ENCODE measurements at places on chromosomes 12 and 14. TPM values are rescaled to one million over a fixed set of nuclear protein-coding genes. Genes with fewer than 3 reads are reported as not detected.
A peak's percentile ranks its signal among the peaks of the same experiment; 100 is the strongest.

DNA sequence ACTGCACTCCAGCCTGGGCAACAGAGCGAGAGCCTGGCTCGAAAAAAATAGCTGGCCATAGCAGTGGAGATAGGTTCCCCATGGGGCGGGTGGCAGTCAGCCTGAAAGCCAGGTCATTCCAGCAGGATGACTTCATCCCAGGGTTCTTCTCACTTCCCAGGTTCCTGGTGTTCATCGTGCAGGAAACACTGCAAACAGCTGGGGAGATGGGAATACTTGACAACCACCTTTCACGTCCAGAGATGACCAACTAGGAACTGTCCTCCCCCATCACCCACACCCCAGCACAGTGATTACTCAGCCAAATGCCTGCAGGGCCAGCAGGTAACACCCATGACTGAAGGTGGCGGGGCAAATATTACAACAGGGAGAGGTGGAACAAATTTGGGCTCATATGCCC, 1.7 kb downstream of the VSIG10 start:
- peaks cover 11% of the 10 kb centered on the region for H3K4me1 ChIP-seq
- H3K36me3 ChIP-seq: no peaks in the 10 kb centered on the region
- no peak overlapping the region for H3K4me3 ChIP-seq
- H3K27ac ChIP-seq: no peak overlapping the region
- no peak for DNase-seq

DNA sequence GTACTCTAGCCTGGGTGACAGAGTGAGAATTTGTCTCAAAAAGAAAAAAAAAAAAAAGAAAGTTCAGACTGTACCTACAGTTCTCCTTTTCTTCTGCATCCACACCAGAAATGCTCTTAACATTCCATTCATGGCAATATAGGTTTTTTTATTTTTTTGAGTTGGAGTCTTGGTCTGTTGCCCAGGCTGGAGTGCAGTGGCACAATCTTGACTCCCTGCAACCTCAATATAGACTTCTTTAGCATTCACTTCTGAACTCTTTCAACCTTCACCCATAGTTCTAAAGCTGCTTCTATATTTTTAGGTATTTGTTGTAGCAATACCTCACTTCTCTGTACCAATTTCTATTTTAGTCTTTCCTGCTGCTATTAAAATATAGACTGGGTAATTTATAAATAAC, 1095.7 kb downstream of the FLRT2 start:
- no peak overlapping the region for H3K4me3 ChIP-seq
- no peak for DNase-seq
- H3K27ac ChIP-seq: no peak overlapping the region
- H3K36me3 ChIP-seq: no peaks in the 10 kb centered on the region
- no peaks in the 10 kb centered on the region for H3K27me3 ChIP-seq
- H3K4me1 ChIP-seq: no peaks in the 10 kb centered on the region

- H3K36me3 ChIP-seq: no peaks in the 10 kb centered on the region
- DNase-seq: peak; percentile 67
- peak overlapping the region; percentile 68 for H3K4me3 ChIP-seq
Measured at GRCh38 chr14:68210729-68211299, 391.2 kb downstream of the RAD51B start.

DNA sequence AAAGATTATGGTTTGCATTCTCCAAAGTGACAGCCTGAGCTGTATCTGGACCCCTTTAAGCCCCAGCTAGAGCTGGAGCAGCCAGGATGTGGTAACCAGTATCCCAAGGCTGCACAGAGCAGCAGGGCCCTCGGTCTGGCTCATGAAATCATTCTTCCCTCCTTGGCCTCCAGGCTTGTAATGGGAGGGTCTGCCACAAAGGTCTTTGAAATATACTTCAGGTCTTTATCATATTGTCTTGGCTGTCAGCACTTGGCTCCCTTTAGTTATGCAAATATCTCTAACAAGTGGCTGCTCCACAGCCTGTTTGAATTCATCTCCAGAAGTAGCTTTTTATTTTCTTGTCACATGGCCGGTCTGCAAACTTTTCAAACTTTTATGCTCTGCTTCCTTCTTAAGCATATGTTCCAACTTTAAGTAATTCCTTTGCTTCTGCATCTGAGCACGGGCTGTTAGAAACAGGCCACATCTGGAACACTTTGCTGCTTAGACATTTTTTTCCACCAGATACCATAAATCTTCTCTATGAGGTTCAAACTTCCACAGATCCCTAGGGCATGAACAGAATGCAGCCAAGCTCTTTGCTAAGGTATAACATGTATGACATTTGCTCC, 663.4 kb upstream of the MIS18BP1 start:
- no peaks in the 10 kb centered on the region for H3K4me1 ChIP-seq
- H3K4me3 ChIP-seq: no peak overlapping the region
- no peaks in the 10 kb centered on the region for H3K27me3 ChIP-seq
- no peak for DNase-seq
- H3K27ac ChIP-seq: no peak overlapping the region
- H3K36me3 ChIP-seq: no peaks in the 10 kb centered on the region

DNA sequence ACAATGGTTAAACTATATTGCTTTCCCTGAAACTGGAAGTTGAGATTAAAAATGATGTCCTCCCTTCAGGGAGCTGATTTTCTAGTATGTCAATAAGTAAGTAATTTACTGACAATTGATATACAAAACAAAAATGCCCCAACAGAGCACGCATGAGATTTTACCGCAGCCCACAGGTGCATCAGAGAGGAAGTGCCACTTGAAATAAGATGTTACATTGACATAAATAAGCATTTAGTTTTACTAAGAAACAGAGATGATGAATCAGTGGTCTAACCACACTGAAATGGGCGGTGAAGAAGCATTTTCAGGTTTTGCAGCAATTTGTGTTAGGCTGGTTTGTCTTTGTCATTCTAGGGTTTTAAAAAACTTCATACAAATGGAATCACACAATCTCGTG, 8.8 kb upstream of the CLECL1 start:
- peaks cover 11% of the 10 kb centered on the region for H3K36me3 ChIP-seq
- H3K27me3 ChIP-seq: no peaks in the 10 kb centered on the region
- peak; percentile 83 for DNase-seq
- peak overlapping the region; percentile 89 for H3K4me3 ChIP-seq
- H3K27ac ChIP-seq: peak overlapping the region; percentile 81

DNA sequence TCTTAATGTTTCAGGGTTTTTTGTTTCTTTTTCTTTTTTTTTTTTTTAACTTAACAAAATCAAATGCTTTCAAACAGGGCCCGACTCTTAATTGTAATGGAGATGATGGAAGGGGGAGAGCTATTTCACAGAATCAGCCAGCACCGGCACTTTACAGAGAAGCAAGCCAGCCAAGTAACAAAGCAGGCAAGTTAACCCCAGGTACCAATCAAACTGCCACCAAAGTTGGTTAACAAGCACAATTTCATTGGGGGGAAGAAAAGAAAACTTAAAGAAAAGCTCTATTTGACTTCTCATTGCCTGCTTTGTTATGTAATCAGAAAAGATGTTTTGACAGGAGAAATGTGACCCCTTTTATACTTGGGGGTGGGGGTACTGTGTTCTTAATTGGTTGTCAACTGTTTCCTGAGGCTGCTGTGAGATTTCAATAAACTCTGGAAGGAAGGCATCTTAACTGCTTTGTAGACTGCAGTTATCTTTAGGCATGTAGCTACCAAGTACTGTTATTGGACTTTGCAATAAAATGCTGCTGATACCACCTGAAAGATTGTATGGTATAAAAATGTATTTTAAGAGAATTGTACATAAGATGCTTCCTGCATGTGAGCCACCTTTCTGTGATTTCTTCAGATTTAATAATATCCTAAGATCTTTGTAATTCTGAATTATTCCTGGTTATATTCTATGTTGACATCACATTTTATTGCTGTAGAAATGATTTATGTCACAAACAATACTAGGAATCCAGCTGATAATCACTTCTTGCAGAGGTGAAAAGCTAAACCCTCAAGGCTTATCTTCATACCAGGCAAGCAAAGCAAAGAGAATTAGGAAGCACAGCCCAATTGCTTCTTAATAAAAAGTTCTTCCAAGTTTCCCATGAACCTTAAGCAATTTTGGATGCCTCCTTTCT, 26.9 kb downstream of the MAPKAPK5 start:
- H3K27me3 ChIP-seq: no peaks in the 10 kb centered on the region
- peak overlapping the region; percentile 8 for H3K27ac ChIP-seq
- peaks cover 28% of the 10 kb centered on the region for H3K36me3 ChIP-seq
- no peaks in the 10 kb centered on the region for H3K4me1 ChIP-seq

- H3K4me1 ChIP-seq: no peaks in the 10 kb centered on the region
- H3K27me3 ChIP-seq: peaks cover 21% of the 10 kb centered on the region
- no peak overlapping the region for H3K4me3 ChIP-seq
Measured at GRCh38 chr14:76331328-76332011, 44.5 kb upstream of the ESRRB start.

DNA sequence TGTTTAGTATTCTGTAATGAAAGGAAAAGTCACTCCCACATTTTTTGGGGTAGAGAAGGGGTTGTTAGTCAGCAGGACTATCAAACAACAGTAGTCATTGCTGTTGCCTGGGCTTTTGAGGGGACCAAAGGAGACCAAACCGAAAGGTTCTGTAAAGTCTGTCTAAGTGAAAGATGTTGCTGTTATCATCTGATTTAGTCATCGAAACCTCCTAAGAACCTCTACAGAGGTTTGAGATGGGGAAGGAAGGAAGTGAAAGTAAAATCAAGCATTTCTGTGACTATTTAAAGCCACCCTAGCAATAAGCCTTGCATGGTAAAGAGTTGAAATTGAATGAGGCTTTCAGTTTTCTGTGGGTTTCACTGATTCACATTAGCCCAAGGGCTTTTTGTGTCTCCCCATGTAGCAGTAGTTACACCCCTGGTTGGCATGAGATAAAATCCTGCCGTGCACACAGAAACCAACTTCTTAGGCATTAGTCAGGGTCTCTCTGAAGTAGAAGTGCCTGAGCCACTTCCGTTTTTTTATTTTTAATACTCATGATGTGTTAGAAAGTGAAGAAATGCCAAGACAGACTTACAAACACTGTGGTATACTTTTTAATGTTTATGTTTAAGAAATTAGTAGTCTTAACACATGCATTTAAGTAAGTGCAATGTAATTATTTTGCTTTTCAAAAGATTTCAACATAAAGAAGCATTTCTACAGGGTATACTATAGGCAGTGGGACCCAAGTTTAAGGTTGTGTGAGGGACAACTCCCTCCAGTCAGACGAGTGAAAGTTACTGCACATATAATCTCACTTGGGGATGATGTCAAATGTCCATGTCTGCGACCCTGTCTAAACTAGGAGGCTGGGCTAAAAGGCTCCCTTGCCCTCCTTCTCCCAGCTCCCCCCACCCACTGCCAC, 50.4 kb downstream of the DYRK2 start:
- H3K4me1 ChIP-seq: peaks cover 57% of the 10 kb centered on the region
- peak overlapping the region; percentile 64 for H3K4me3 ChIP-seq
- H3K27ac ChIP-seq: peak overlapping the region; percentile 12
- peak; percentile 67 for DNase-seq

GRCh38 chr12:57693317-57693658, 644 bp upstream of the OS9 start:
- DNase-seq: no peak
- peaks cover 14% of the 10 kb centered on the region for H3K27me3 ChIP-seq
- no peaks in the 10 kb centered on the region for H3K4me1 ChIP-seq
- no peak overlapping the region for H3K27ac ChIP-seq
- H3K4me3 ChIP-seq: no peak overlapping the region

- peak overlapping the region; percentile 96 for H3K27ac ChIP-seq
- peak; percentile 86 for DNase-seq
- peaks cover 65% of the 10 kb centered on the region for H3K4me1 ChIP-seq
- H3K27me3 ChIP-seq: no peaks in the 10 kb centered on the region
Measured at GRCh38 chr14:50001999-50002925, 109.4 kb downstream of the ARF6 start.

The SLC22A17 gene
- total RNA-seq: 6.3 TPM

The TAS2R13 gene
- 0.53 TPM for total RNA-seq

The CRACR2A gene
- 25.5 TPM for total RNA-seq

The PSMB5 gene
- 82.8 TPM for total RNA-seq

The MYO1H gene
- not detected for total RNA-seq

The GRIP1 gene
- 0.44 TPM for total RNA-seq

The CIT gene
- 44.6 TPM for total RNA-seq

The PRICKLE1 gene
- total RNA-seq: not detected

The METAP2 gene
- 93.9 TPM for total RNA-seq

Data from activated T-cell treated with anti-CD3 and anti-CD28 coated beads, Interleukin-2, amount 50 U/mL, for 72 hours (primary cell).